ENCODE measurements at places on chromosomes 2 and 18.
A peak's percentile ranks its signal among the peaks of the same experiment; 100 is the strongest.

GRCh38 chr2:23904692-23905091, 22.2 kb downstream of the ATAD2B start:
- DNase-seq = no peak

DNA sequence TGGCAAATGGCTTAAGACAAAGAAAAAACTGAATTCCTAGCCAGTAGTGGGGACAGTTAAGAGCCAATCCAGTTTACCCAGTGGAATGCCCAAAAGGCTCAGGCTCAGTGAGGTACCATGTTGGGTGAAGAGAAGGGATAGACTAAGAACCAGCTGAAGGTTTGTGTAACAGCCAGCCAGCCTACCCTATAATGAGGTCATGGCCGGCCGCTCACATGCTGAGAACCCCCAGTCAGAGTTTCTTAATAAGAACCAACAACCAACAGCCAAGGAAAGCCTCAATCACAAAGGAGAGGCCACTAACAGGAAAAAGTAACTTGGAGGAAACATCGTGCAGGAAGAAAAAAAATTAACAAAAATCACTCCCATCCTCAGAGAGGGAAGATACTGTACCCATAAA, 25.4 kb upstream of the DUSP2 start:
- DNase-seq = no peak

DNA sequence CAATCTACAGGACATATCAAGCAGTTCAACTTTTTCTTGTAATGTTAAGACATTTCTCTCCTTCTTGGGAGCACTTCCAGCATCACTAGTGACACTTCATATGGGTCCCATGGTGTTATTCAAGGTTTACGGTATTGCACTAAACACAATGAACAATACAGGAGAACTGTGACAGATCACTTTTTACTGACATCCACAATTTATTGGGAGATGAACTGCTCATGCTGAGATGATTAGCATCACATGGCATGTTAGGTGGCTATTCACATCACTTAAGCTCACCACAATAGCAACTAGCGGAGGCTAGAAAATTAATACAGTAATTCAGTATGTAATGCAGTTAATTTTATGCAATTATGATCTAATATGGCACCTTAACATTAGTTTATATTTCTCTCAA, 264.4 kb downstream of the ERBB4 start:
- DNase-seq = no peak

DNA sequence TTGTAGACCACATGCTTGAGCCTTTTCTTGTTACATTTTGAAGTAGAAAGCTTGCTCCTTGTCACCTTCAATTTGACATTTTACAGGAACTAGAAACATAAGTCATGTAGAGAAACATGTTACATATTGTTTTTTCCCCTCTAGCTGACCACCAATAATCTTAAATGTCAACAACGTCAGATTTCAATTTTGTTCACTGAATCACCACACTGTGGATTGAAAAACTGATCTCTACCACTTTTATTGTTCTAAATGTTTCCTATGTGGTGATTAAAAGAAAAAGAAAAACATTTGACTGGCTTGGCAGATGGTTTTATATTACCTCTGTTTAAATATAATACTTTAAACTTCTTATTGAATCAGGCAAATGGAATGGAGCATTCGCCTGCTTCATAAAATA, 87.7 kb downstream of the DSEL start:
- DNase-seq = no peak

DNA sequence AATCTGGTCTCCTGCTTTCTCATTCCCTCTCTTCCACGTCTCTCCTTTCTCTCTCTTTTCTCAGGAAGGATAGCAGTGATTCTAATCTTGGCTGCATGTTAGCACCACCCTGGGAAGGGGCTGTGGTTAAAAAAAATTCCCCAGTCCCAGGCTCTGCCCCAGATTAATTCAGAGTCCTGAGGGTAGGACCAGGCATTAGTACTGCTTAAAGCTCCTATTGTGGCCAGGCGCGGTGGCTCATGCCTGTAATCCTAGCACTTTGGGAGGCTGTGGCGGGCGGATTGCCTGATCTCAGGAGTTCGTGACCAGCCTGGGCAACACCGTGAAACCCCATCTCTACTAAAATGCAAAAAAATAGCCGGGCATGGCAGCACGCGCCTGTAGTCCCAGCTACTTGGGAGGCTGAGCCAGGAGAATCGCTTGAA, 35.4 kb upstream of the EML4 start:
- no peak for DNase-seq

- no peak for DNase-seq
Observed at GRCh38 chr2:52745144-52745543, 1022.5 kb upstream of the CHAC2 start.

DNA sequence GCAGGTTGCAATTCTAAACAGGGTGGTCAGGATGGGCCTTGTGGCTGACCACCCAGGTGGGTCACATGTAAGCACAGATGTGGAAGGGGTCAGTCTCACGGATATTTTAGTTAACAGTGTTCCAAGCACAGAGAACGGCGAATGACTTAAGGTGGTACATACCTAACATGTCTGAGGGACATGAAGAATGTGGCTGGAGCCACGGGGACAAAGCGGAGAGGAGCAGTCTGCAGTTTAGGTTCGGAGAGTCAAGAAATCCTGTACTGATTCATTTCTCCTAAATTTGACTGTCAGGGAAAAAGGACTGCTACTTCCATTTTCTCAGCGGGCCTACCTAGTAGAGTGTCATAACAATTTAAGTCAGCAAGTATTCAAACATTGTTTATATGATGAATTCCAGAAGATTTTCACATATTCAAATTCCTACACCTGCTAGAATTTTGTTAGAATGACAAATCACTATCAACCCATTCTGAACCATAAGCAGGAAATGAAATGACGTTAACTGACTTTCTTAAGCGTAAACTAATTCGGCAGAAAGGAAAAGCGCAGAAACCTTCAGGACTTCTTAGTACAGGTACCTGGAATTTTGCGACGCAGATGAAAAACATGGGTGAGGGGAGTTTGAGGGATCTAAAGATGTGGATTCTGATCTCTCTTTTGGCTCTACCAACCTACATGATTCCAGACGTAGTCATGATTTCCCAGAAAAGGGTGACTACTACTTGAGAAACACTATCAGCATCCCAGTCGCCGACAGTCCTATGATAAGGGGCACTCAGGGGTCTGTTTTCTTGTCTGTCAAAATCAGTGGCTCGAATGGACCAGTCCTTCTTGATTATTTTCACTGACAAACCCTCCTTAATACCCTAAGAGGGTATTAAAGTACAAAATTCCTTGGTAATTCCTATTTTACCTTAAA, 41.3 kb downstream of the PTPN2 start:
- no peak for DNase-seq

GRCh38 chr18:7677001-7677400, 109.9 kb downstream of the PTPRM start:
- no peak for DNase-seq

DNA sequence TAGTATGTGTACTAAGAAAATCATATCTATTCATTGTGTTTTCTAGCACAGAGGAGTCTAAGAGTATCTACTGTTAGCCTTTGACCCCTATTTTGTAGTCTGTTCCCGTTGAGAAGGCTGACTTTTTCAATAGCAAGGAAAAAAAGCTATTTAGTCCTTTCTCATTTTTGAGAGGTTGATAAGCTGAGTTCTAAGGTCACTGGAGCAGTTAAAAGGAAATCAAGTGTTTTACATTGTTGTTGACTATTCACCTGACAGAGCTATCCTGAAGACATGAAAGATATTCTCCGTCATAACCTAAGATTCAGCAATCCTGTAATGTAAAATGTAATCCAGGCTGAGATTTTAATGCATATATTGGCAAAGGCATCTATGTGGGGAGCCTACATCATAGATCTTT, 280.3 kb upstream of the NRP2 start:
- DNase-seq = no peak

GRCh38 chr18:48975120-48975816, 24.5 kb upstream of the SMAD7 start:
- DNase-seq = no peak

GRCh38 chr2:112703684-112704083, 17.1 kb upstream of the NT5DC4 start:
- no peak for DNase-seq

DNA sequence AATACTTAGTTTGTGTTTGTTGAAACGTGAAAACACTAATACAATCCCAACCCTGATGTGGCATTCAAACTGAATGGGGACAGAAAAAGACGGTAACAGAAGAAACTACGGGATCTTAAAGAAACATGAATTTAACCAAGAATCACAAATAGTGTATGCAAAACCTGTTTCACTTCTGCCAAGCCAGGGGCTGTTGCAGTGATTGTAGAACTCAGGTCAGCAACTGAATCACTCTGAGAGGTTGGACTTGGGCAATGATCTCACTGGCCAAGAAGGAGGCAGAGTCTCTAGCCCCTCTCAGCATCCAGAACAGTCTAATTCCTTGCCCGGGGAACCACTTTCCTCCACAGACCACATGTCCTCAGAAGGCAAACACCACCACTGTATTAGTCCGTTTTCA, 54.9 kb upstream of the CRIM1 start:
- DNase-seq = no peak

DNA sequence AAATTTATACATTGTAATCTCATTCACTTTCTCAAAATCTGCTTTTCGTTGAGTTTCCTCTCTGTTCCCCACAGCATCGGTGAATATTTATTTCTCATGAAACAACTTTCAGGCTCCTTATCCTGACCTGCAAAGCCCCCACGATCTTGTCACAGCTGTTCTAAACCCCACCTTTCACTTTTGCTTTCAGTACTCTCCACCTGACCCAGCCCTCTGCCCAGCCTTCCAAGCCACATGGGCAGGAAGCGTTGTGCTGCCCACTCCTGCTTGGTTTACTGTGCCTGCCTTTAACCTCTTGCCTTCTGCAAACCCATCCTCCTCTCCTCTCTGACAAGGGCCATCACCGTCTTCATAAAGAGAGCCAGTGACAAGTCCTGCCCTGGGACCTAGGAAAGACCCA, 262.5 kb downstream of the GALR1 start:
- DNase-seq = no peak

GRCh38 chr2:159797543-159798375, at the start of gene CD302:
TSS of gene CD302 (minus strand) at chr2:159798208. CDS start at chr2:159798198, 10 bp downstream.
- DNase-seq = peak; percentile 16

- DNase-seq = no peak
Observed at GRCh38 chr18:12333506-12334290, 25.7 kb downstream of the TUBB6 start.

DNA sequence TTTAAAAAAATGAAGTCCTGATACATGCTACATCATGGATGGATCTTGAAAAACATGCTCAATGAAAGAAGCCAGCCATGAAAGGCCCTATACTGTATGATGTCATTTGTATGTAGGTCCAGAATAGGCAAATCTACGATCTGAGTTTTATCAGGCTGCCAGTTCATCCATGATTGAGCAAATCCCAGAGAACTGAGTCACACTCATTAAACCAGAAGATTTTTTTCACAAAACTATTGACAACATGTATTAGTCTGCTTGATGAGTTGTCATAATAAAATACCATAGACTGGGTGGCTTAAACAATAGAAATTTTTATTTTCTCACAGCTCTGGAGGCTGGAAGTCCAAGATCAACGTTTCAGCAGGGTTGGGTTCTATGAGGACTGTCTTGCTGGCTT, 130.7 kb downstream of the MREG start:
- no peak for DNase-seq
